Gastroesophageal sphincter (tissue), 4 donors: ENCODE measurements at places on chromosomes 4 and X.

- no peak for ATAC-seq
These were observed 53.1 kb downstream of the FAM114A1 start for GRCh38 chr4:38920677-38921076.

- ATAC-seq: no peak
These were observed 373.1 kb upstream of the LCORL start for GRCh38 chr4:18394656-18395055.

DNA sequence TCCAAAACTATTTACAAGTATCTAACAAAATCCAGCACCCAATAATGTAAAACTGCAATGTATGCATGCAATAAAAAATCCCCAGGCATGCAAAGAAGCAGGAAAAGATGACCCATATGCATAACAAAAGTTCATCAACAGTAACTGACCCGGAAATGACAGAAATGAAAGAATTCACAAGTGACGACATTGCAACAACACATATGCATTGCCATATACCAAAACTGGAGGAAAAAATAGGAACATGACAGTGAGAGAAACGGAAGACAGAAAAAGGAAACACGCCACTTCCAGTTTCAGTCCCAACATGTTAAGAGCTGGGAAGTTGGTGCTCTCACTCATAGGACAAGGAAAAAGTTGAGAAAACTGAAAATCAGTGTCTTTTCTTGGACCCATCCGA lies 154.6 kb downstream of the EVC2 start:
- ATAC-seq: no peak

DNA sequence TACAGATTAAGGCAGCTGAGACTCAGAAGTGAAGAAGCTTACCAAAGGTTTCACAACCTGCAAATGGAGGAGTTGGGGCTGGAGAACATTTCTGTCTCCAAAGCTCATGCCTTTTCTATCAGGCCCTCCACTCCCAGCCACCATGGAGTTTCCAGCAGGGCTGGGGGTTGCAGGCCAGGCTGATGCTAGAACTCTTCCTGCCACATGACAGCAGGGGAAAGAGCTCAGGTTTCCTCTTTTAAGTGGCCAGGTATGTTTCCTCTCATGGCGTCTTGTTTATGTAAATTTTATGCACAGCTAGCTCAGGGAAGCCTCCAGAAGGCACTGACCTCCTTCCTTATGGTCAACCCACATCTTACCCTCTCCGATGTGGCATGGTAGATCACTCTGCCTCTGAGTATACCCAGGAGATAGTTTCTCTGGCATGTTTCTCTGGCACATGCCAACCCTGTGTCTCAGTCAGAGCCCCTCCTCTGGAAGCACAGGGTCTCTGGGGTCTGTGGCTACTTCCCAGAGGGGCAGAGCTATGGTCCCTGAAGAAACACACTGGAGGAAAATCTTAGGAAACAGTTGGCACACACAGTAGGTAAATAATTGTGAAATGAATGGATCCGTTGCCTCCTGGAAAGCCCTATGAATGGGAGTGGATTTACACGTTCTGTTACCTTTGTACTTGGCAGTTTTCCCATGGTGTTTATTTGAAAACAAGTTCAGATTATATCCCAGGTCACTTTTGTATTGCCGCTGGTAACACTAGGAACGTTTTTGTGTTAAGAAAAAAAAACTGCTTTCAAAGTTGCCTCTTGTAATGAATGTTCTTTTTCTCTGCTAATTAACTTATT lies 28.9 kb downstream of the PDK3 start:
- no peak for ATAC-seq

DNA sequence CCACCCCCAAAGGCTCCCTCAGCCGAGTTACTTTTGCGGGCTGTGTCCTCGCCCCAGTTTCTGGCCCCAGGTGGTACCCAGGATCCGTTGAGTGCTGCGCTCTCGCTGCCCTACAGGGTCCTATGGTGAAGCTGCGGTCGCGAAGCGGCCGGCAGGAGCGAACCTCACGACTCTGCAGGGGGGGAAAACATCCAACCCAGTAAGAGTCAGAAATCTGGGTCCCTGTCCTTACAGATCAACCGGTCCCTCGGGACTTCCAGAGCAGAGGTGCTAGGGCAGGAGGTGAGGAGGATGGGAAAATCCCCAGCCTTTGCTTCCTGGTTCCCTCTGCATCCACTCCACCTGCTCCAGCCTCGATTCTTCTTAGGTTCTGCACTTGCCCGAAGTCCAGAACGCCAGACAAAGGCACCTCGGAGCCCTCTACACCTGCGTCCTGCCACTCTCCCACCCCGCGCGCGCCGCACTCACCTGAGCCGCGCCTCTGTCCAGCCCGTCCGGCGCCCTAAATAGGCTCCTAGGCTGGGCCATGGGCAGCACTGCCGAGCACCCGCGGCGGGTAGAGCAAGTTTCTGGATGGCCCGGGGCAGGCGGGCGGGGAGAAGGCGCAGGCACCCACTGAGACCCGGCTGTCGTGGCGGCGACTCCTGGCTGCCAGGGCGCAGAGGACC lies at the start of gene HS3ST1:
TSS of gene HS3ST1 (minus strand) at position 664 of the 668 bp plus-strand sequence. CDS start 28,889 bp downstream, outside the sequence.
- no peak for ATAC-seq
